NCI-H1436 treated with DMSO at 0.1 percent for 48 hours (cell line): ENCODE measurements at places on chromosomes 5 and 9.

DNA sequence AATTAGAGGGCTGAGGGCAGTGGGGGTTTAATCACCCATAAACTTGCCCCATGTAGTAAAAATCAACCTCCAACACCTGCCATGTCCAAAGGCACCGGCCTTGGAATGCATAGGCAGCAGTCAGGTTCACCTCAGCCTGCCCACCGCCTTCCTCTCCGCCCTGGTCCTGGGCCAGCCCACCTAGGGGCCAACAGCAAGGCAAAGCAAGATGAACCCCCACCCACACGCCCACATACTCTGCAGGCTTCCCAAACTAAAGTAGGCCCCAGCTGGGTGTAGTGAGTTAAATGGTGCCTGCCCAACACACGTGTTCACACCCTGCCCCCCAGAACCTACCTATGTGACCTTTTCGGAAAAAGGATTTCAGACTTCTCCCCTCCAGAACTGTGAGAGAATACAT, 92.9 kb upstream of the RAI14 start:
- DNase-seq = no peak

GRCh38 chr5:106680330-106680729, 990.4 kb downstream of the EFNA5 start:
- DNase-seq = no peak

- DNase-seq = no peak
Measured at GRCh38 chr9:119758241-119758640, 389.0 kb upstream of the BRINP1 start.

GRCh38 chr5:179505636-179506261, 44.6 kb upstream of the RUFY1 start:
- DNase-seq = no peak

DNA sequence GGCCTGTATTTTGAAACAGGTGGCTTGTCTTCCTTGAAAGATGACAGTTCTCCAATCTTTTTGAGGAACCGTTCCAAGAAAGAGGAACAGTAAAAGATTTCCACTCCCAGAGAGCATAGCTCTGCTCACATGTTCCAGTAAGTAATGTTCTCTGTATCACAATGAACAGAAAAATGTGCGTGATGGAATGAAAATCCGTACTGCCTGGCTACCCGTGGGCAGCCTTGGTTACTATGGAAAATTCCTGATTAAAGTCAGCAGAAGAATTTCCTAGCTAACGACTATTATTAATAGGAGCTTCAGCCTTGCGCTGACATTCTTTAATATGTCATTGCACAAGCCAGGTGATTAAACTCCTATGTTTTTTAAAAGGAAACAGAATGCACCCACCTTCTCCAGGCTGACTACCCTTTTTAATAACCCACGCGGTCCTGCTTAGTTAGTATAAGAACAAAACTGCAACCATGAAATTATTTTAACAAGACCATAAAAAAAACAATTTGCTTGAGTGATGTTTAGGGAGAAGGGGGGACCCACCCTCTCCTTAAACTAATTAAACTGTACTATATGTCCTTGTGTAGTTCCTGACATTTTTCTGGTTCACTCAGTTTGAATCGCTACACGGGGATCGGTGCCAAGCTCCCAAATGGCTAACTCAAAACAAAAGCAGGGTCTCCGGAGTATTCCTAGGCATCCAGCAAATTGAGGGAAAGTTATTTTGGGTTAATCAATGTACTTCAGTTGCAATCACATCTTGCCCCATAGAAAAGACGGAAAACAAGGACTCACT, 54.8 kb upstream of the CPEB4 start:
- no peak for DNase-seq

GRCh38 chr5:96473155-96473554, 40.1 kb upstream of the PCSK1 start:
- no peak for DNase-seq

- DNase-seq = no peak
Measured at GRCh38 chr5:106966686-106967315, 703.9 kb downstream of the EFNA5 start.

DNA sequence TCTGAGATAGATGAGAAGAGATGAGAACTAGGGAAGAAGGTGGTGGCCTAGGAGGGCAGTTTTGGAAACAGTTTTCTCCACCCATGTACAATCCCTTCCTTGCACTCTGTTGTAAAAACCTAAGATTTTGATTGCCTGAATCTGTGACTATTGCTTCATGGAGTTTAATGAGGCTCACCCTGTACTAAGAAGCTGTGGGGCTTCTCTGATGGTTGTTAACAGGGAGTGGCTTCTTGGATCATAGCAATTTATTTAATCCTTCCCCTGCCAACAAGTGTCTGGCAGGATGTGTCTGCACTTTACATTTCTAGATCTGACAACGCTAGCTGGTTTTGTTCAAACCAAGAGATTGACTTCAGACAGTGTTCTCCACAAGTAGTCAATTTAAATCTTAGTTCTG, 74.7 kb upstream of the C5orf46 start:
- no peak for DNase-seq

- DNase-seq = no peak
Measured at GRCh38 chr9:127935765-127936221, 1.9 kb downstream of the DPM2 start.

DNA sequence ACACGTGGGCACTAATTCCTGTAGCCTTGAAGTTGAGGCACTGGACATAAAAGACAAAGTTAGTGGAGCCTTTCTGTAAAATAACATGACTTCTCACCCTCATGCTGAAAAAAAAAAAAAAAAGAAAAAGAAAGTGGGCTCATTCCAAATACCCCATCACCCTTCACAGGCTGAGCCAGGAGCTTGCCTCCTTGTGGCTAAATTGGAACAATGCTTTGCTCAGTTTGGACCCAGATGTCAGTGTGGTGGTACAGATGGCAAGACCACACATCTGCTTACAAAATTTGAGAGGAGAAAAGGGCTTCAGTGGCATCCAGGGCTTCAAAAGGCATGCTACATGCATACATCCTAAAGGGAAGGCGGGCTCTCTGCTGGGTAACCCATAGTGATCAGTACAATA, 342.8 kb downstream of the EBF1 start:
- DNase-seq = no peak
